ENCODE measurements at places on chromosomes 3 and 15.

DNA sequence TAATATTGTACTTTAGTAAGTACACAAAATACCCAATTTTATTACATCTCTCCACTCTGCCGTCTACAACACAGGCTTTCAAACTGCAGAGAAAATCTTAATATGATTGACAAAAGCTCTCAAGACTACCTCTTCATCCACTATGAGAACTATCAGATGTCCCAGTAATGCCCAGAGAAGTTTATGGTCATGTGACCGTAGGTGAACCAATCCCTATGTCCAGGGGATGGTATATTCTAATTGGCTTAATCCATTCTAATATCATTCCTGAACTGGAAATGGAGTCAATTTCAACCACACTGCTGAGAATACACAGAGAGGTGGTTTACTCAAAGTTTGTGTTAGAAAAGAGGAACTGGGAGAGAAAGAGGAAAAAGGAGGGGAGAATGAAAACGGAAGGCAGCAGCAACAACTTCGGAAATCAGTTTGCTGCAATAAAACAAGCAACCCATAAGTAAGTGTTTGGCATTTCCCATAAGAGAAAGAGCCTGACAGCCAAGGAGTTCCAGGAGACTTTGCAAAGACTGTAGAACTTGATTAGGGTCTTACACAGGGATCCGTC, 7.3 kb downstream of the SST start:
- no peak overlapping the region for H3K27ac ChIP-seq
- no peaks in the 10 kb centered on the region for H3K27me3 ChIP-seq
- no peaks in the 10 kb centered on the region for H3K4me1 ChIP-seq
- DNase-seq, result no peak
- H3K4me3 ChIP-seq, result no peak overlapping the region
- no peaks in the 10 kb centered on the region for H3K36me3 ChIP-seq

- no peak overlapping the region for H3K4me3 ChIP-seq
- no peak overlapping the region for H3K27ac ChIP-seq
- H3K4me1 ChIP-seq, result no peaks in the 10 kb centered on the region
- H3K27me3 ChIP-seq, result no peaks in the 10 kb centered on the region
- no peak for DNase-seq
These were observed 9.9 kb upstream of the RHO start for GRCh38 chr3:129518581-129518980.

GRCh38 chr15:54836052-54836795, 360.5 kb downstream of the RSL24D1 start:
- no peaks in the 10 kb centered on the region for H3K36me3 ChIP-seq
- no peaks in the 10 kb centered on the region for H3K27me3 ChIP-seq
- H3K27ac ChIP-seq, result no peak overlapping the region
- no peaks in the 10 kb centered on the region for H3K4me1 ChIP-seq
- DNase-seq, result no peak
- H3K4me3 ChIP-seq, result no peak overlapping the region

DNA sequence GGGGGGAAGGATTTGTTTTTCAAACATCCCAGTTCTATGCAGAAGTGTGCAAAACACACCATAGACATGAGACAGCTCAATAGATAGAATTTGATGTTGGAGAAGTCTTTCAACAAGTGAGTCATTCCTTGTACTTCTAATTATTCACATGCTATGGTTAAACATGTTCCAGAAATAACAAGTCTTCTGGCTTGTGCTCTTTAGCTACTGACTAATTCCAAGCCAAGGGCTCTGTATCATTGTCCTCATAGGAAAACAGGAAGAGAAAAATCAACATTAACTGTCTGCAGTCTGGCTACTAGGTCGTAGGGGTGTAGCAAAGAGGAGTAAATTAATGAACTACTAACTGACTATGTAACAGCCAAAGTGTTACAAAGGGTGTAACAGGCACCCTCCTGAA, 25.8 kb downstream of the LDHAL6B start:
- H3K4me3 ChIP-seq, result no peak overlapping the region
- no peak for DNase-seq
- no peaks in the 10 kb centered on the region for H3K4me1 ChIP-seq

DNA sequence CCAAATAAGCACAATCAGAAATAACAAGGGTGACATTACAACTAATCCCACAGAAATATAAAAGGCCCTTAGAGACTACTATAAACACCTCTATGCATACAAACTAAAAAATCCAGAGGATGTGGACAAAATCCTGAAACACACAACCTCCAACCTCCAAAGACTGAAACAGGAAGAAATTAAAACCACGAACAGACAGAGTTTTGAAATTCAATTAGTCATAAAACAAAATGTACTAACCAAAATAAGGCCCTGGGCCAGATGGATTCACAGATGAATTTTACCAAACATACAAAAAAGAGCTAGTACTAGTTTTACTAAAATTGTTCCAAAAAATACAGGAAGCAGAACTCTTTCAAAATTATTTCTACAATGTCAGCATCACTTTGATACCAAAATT, 1043.6 kb downstream of the DIPK2A start:
- no peak overlapping the region for H3K4me3 ChIP-seq
- no peaks in the 10 kb centered on the region for H3K27me3 ChIP-seq
- no peak overlapping the region for H3K27ac ChIP-seq
- H3K36me3 ChIP-seq, result no peaks in the 10 kb centered on the region
- no peak for DNase-seq

DNA sequence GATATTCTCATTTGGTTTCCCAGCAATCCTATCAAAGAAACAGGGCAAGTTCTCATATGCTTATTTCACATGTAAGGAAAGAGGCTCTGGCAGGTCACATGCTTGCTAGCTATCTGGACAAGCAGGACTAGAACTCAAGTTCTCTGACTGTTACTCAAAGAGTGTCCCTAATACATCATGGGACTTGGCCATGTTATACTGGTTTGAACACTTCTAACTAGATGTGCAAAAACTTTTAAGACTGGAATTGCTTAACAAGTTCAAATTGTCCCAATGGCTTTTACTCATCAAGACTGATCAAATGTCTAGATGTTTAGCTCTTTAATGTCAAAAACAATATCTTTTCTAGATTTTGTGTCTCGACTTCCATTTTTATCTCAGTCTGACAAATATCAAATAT, 6.8 kb downstream of the GATM start:
- H3K4me3 ChIP-seq, result no peak overlapping the region
- no peak overlapping the region for H3K27ac ChIP-seq
- H3K36me3 ChIP-seq, result no peaks in the 10 kb centered on the region
- DNase-seq, result no peak

Data from naive thymus-derived CD4-positive, alpha-beta T cell (primary cell).